ENCODE measurements at places on chromosomes 7 and 10.
A peak's percentile ranks its signal among the peaks of the same experiment; 100 is the strongest.

- no peak for DNase-seq
These were observed 53.6 kb upstream of the PODXL start for GRCh38 chr7:131610007-131610406.

DNA sequence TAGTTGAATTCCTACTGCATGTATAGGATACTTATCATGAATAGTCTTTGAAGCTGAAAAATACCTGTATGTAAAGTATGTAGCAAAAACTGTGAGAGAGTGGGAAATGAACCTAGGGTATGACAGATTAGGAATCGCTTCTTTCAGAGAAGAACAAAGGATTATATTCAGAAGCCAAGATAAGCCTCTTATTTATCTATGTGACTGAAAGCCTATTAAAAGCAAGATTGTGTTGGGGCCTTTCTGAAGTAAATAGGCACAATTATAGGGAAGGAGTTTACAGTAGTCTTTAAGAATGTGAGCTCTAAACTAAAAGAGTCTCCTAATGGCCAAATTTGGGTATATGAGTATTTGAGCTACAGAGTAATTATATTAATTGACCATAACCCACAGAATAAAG is 102.1 kb downstream of the MTERF1 start:
- no peak for DNase-seq

- DNase-seq = no peak
These were observed 312.6 kb upstream of the COBL start for GRCh38 chr7:51629206-51629605.

DNA sequence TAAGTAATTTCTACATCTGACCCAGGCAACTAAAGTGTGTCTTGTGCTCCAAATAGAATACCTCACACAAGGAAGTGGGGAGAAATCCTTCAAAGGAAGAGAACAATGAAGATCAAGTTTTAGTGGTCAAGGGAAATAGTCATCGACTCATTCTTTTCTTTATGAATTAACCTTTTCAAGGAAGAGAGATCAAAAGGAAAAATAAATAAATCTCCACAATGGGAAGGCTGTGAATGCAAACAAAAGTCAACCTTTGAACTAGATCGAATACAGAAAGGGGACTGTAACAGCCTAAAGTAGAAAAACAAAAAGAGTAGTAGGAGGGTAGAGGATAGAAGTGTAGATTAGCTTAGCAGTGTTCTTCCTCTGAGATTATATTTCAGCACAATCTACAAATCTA is 274.6 kb upstream of the COBL start:
- DNase-seq = no peak

GRCh38 chr10:114420811-114421485 is 16.6 kb upstream of the AFAP1L2 start:
- DNase-seq = no peak

DNA sequence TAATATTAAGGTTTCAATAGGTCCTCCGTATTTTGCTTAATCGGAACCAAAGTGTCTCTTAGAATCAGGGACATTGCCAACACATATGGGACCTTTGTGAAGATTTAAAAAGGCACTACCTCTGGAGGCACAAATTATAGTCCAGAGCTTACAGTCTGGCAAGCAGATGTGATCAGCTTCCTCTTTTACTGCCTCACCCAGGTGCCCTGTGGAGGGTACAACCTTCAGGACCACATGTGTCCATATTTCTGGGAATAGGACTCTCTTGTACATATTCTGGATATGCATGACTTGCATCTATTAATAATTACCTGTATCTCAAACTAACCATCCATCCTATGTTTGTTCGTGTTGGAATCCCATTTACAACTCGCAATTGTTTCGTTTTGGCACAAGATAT is 60.0 kb downstream of the HGF start:
- no peak for DNase-seq

DNA sequence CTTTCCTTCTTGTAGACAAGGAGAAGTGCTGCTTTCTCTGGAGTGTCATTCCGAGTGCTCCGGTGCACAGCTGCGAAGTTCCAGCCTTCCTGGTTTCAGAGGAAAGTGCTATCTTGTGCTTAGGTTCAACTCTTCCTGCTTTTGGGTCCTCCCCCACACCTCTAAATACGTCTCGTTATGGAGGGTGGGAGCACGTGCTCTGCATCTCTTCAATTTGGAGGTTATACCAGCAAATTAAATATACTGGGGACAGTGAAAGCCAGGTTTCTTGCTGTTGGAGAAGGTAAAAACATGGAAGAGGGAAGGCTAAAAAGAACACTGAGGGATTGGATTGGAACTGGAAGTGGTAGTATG is 2.4 kb upstream of the ESYT2 start:
- DNase-seq = no peak

DNA sequence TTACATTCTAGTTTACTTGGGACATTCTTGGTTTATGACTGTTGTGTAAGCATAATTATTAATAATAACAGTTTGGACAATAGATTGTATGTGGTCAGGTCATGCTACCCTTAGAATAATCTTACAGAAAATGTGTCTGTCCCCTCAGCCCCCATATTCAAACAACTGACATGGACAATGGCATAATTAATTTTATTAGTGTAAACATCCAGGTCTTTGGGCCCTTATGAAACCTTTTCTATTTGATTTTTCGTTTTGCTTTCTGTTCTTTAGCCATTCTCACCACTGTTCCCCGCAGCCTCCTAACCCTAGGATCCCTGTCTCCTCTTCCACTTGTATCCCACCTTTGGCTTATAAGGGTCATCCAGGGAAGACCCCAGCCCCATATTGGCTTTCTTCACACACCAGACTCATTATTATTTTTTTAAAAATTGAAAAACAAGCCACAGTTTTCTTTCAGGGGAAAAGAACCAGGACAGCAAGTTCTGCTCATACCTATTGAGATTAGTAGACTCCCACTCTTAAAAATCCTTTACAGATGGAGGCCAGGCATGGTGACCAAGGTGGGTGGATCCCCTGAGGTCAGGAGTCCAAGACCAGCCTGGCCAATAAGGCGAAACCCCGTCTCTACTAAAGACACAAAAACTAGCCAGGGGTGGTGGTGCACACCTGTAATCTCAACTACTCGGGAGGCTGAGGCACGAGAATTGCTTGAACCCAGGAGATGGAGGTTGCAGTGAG is 11.5 kb downstream of the VIM start:
- no peak for DNase-seq

- DNase-seq = no peak
These were observed 48.7 kb upstream of the DYNC1I1 start for GRCh38 chr7:95723583-95724180.

GRCh38 chr10:5603091-5603847 is 63.1 kb downstream of the ASB13 start:
- no peak for DNase-seq

DNA sequence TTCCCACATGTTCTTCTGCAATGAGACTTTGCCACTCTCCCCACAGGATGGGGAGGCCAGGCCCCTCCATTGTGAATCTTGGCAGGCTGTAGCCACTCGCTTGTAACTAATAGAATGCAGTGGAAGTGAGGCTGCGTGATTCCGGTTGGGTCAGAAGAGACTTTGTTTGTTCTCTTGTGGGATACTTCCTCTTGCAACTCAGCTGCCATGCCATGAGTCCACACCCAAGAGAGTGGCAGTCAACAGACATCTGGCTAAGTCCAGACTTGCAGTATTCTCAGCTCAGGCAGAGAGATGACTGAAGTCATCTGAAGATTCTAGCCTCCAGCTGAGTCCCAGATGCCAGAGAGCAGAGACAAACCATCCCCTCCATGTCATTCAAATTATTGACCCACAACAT is 153.4 kb upstream of the GDF10 start:
- peak; percentile 48 for DNase-seq

DNA sequence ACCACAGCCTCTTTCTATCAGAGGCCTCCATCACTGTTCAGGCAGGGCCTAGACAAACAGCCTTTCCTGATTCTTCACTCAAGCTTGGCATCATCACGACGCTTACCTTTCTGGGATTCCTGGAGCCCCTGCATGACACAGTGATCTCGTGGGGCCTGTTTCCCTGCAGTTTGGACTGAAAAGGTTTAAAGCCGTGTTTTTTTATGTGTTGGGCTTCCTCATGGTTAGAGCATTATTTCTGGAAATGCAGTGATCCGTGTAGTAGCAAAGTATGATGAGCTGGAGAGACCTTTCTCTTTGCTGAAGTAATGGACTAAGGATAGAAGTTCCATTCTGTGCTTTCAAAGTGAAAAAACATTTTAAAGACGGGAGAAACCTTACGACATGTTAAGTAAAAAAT is 169.1 kb downstream of the BMPER start:
- DNase-seq = no peak

DNA sequence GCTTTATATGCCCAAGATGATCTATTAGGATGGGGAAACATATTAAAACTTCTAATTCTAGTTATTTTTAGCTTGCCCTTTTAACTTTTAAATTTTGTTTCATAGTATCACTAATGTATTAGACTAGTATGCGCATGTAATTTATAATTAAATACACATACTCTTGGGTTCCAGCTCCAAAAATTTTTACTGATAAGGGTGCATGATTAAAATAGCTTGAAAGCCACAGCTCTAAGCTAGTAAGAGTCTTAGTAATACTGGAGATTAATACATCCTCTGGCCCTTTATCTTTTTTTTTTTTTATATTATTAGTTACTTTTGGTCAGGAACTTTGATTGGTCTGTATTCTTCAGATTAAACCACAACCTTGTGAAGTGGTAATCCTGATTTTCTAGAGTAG is 53.6 kb downstream of the ATXN7L1 start:
- DNase-seq = no peak

- no peak for DNase-seq
These were observed 108.9 kb downstream of the UNCX start for GRCh38 chr7:1341361-1342089.

DNA sequence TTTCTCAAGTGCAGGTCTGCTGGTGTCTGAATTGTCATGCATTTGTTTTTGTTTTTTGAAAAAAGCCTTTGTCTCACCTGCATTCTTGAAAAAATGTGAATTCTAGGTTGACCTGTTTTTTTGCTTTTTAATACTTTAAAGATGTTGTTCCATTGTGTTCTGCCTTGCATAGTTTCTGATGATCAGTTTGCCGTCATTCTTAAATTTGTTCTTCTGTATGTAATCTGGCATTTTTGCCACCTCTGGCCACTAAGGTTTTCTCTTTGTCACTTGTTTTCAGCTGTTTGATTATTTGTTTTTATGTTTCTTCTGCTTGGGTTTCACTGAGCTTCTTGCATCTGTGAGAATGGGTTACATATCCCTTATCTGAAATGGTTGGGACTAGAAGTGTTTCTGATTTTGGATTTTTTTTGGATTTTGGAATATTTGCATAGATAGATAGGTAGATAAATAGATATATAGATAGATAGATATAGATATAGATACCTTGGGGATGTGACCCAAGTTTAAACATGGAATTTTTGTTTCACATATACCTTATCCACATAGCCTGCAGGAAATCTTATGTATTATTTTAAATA is 16.5 kb downstream of the MGMT start:
- DNase-seq = no peak

GRCh38 chr10:64682043-64682442 is 1160.8 kb downstream of the REEP3 start:
- no peak for DNase-seq

DNA sequence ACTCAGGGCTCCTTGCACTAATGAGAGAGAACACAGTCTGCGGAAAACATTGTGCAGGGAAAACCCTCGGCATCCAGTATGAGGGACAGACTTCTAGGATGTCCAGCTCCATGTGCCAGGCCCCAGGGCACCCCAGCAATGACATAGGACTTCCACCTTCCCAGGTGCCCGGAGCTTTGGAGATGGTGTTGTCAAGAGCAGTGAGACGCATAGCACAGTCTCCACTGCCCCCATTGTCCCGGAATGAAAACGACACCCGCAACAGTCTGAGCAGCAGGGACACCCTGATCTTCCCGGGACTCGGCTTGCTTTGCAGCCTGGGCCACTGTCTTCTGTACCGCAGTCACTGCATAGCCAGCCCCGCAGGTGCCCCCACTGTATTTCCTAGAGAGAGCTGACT is 339.2 kb upstream of the ADARB2 start:
- no peak for DNase-seq

- no peak for DNase-seq
These were observed 148.2 kb upstream of the TNS3 start for GRCh38 chr7:47730142-47730541.
